Fibroblast of the aortic adventitia (primary cell): ENCODE measurements at places on chromosomes 6 and 20. TPM values are rescaled to one million over a fixed set of nuclear protein-coding genes. Genes with fewer than 3 reads are reported as not detected.

DNA sequence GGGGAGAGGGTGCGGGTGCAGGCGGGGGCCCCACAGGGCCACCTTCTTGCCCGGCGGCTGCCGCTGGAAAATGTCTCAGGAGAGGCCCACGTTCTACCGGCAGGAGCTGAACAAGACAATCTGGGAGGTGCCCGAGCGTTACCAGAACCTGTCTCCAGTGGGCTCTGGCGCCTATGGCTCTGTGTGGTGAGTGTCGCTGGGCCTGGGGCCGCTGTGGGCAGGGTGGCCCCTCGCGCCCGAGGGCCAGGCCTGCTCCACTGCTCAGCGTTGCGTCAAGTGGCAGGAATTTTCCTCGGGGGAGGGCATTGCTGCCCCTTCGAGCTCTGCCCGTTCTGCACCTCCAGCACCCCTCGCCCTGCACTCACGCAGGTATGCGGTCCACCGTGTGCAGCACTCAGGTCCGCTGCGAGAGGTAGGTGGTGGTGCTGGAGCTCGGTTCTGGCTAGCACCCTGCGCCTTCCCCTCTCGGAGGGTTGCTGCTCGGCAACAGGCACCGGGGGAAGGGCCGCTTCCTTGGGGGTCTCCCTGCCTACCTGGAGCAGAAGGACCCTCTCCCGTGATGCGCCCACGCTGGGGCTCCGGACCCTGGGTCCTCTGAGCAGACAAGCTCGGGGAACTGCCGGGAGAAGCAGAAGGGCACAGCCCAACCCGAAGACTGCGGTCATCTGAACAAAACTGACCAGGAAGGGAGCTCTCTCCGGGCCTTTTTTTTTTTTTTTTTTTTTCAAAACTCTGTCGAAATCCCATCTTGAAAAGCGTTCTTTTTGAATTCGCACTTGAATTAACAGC is 674 bp downstream of the MAPK14 start:
- peak; percentile 12 for DNase-seq

- DNase-seq, result no peak
Observed at GRCh38 chr20:46618316-46619100, 32.8 kb downstream of the SLC13A3 start.

- no peak for DNase-seq
Observed at GRCh38 chr20:48886194-48886593, 35.3 kb upstream of the ARFGEF2 start.

- DNase-seq, result no peak
Observed at GRCh38 chr6:137610702-137611101, 116.5 kb upstream of the OLIG3 start.

Gene MRPS18B
- total RNA-seq, result 47.7 and 110 TPM in 2 replicates
